ENCODE measurements at places on chromosomes 5 and 9.

GRCh38 chr5:154818471-154819116 lies 31.8 kb downstream of the FAXDC2 start:
- no peak for DNase-seq

DNA sequence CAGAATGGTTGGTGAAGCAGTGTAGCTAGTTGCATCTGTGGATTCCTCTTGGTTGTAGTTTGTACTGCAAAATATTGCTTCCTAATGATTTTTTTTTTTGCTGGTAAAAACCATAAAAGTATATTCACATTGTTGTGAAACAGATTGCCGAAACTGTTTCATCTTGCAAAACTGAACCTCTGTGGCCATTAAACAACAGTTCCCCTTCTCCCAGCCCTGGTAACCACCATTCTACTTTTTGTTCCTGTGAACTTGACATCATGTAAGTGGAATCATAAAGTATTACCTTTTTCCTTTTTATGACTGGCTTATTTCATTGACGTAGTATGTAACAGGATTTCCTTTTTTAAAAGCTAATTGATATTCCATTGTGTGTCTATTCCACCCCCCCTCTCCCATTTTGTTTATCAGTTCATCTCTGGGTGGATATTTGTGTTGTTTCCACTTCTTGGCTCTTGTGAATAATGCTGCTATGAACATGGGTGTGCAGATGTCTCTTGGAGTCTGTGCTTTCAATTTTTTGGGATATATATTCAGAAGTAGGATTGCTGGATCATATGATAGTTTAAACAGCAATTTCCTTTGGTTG lies 11.8 kb downstream of the SUB1 start:
- no peak for DNase-seq

DNA sequence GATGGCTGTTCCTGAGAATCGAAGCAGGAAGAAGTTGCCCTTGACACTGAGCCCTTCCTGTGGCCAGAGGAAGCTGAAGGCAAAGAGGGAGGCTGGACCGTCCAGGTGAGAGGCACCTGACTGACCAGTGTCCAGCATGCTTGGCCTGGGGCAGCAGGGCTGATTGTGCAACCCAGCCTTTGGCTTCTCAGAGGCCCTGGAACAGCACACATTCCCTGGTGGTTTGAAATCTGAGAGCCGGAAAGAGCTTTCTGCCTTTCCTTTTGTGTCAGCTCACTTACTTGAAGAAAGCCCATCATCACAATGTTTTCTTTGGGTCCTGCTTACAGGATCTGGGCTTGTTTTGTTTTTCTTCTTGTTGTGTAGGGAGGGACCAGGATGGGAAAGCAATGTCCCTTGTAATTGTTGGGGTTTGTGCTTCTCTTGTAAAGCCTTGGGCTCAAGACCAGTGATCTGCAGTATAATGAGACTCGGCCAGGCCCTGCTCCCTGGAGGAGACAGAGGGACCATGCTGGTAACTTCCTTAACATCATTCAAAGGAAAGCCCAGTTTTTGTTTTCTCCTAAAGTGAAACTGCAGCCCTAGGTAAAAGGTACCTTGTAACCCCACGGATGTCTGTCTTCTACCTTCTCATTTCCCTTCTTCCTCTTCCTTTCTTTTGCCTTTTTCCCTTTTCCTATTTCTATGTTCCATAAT lies 213.7 kb downstream of the NXNL2 start:
- no peak for DNase-seq

- DNase-seq, result no peak
Measured at GRCh38 chr9:130186839-130187522, 14.8 kb downstream of the NCS1 start.

- DNase-seq, result no peak
Measured at GRCh38 chr5:159663986-159664385, 252.3 kb upstream of the ADRA1B start.

DNA sequence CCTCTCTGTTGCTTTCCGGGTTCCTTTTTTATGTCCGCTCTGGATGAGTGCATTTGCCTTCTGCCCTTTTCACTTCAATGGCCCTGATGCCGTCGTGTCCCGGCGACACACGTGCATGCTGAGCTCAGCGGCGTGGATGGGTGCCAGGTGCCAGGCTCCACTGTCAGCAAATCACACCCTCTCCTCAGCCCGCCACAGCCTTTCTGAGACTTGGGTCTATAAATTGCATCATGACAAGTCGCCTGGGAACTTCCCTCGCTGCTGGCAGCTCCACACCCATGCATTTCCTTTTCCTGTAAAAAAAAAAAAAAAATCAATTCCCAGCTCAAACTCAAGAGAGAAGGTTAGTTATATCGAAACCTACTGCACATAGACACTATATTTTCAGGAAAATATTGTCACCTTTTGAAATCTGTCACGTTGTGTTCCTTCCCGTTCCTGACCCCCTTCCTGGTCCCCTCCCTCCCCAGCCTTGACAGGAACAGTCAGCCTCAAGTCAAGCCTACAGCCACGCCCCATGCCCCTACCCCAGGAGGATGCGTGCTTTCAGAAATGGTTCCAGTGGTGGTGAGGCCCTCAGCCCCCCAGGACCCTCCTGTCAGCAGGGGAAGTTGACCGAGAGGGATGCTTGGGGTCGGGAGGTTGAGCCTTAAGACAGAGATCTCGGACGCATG lies 110.3 kb upstream of the PTCH1 start:
- no peak for DNase-seq

DNA sequence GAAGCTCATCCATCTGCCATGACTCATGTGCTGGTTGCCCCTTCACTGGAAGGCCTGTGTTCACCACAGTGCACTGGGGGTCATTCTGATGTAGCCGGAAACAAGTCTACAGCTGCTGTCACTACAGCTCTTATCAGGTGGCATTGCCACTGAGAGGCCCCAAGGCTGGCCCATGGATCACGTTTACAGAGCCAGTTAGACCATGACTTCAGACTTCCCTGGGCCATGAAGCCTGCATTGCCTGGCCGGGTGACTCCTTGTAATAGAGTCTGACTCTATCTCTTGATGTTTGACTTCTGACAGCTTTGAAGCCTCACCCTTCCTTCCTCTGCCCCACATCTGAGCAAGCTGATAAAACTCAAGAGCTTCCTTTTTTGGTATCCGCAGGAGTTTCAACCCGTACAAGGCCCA lies 473.5 kb upstream of the DAP start:
- DNase-seq, result no peak

- DNase-seq, result no peak
Measured at GRCh38 chr9:6829027-6829426, 71.3 kb downstream of the KDM4C start.

- DNase-seq, result no peak
Measured at GRCh38 chr5:31537851-31538250, 5.8 kb downstream of the C5orf22 start.

DNA sequence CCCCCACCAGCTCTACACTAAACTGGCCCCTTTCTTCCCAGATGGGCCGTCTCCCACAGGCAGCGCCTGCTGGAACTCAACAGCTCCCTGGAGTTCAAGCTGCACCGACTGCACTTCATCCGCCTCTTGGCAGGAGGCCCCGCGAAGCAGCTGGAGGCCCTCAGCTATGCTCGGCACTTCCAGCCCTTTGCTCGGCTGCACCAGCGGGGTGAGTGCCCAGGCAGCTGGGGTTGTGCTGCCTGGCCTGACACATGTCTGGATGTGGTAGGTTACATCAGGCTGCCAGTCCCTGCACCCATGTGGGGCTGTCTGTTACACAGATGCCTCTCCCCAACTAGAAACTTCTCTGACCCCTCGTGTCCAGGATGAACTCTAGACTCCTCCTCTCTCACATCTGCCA lies 9.8 kb downstream of the NHP2 start:
- no peak for DNase-seq
